Activated CD4-positive, alpha-beta T cell treated with anti-CD3 and anti-CD28 coated beads for 1 hour (primary cell): ENCODE measurements at places on chromosomes 5 and 9.

- no peak for DNase-seq
Measured at GRCh38 chr5:139415221-139415861, 11.5 kb upstream of the SPATA24 start.

- DNase-seq: no peak
Measured at GRCh38 chr5:56684159-56684558, 131.2 kb upstream of the MAP3K1 start.

DNA sequence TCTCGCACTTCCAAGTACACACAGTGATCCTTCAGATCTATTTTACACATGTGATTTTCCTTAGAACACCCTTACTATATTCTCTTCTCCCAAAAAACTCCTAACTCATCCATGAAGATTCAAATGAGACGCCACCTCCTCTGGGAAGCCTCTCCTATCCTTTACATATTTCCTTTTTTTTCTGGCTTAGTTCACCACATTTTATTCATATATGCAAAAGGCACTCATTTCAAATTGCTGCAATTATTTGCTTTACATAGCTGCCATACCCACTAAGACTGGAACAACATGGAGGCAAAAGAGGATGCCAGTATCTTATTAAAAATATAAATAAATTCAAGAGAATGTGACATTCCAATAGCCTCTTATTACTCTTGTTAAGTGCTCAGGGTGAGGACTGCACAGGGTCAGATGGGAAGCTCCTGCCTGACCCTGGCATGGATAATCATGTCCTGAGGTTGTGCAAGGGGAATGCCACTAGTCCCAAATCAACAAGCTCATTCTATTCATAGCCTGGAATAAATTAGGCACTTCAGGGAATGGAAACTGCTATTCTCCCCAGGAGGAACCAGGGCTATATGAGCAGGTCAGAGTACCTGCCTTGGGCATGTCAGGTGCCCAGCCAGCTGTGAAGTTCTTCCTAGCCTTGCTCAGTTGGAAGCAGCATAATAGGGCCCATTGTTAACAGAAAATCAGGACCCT, 262.9 kb downstream of the FBXL17 start:
- DNase-seq: no peak

DNA sequence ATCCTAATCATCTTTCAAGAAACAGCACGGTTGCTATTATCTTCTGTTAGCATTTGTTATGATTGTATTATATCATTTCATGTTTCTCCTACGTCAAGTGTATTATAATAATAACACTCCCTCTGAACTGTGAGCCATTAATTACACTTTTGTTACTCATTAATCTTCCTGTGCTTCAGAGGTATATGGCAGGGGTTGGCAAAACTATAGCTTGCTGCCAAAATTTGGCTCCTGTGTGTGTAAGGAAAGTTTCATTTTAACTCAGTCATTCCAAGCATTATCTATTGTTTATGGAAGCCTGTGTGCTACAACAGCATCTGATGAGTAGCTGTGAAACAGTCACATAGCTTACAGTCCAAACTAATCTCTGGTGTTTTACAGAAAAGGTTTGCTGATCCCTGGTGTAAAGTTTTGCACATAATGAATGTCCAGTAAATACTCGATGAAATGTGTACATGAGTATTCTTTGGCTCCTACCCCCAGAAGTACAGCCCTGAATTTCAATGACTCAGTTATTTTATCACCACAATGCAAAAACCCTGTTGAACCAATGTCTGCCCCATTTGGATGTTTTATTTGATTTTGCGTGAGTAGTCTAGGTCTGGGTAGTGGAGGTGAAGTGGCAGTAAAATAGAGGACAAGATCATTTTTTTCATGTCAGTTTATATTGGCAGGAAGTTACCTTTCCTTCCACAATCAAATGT, 648.2 kb downstream of the MAT2B start:
- no peak for DNase-seq

DNA sequence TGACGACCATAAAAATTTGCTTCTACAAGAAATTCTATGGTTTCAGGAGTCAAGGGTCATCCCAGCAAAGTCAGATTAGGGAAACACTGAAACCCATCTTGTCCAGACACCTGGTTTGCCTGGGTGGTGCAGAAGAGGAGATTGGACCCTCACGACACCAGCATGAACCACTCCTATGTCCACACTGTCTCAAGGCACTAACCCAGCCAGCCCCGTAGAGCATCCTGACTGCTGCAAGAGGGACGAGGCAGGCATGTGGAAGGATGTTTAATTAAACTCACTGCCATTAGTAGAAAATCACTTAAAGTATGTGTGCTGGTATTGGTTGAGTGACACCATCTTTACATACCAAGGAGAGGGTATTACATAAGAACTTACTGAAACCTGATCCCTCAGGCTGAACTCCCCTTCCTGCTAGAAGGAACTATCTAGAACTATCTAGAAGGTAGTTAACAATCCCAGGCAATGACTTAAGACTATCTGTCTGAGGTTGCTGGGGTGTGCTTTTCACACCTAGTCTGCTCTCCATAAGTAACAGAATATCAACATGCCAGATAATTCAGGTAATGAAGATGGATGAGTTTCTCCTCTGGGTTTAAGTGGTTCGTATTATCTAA, 93.6 kb downstream of the SEMA6A start:
- DNase-seq: no peak

GRCh38 chr5:95686651-95687050, 3.9 kb upstream of the SPATA9 start:
- no peak for DNase-seq

DNA sequence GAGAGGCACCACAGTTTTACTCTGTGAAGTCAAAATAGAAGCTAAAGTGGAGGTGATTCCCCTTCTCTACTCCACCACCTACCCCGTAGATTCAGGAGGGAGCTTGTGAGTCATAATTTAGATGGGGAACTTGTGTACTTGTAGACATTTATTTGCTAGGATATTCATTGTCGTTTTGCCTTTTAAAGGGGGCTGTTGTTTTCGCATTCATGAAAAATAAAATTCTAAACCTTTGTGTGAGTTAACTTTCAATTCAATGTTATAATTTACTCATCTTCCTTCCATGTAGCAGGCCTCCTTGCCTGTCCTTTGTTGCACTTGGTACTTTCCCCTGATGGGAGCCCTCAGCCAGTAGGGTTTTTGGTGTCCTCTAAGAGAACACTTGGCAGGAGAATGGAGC, 22.0 kb downstream of the SECISBP2 start:
- no peak for DNase-seq

- DNase-seq: no peak
Measured at GRCh38 chr9:88852794-88853193, 138.5 kb upstream of the S1PR3 start.

- DNase-seq: no peak
Measured at GRCh38 chr9:110050925-110051355, 157.0 kb downstream of the C9orf152 start.

DNA sequence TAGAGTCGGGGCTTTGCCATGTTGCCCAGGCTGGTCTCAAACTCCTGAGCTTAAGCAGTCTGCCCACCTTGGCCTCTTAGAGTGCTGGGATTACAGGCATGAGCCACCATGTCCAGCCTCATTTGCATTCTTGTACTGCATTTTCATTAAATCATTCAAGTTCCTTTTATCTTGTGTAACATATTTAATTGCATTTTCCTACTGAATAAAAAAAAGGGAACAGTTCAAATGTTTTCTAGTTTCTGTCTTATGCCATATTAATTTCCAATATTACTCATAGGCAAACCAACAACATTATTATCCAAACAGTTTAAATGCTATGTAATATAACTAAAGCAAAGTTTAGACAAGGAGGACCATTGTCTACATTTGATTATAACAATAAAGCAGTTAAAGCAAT, 6.1 kb downstream of the SLC31A1 start:
- DNase-seq: no peak

DNA sequence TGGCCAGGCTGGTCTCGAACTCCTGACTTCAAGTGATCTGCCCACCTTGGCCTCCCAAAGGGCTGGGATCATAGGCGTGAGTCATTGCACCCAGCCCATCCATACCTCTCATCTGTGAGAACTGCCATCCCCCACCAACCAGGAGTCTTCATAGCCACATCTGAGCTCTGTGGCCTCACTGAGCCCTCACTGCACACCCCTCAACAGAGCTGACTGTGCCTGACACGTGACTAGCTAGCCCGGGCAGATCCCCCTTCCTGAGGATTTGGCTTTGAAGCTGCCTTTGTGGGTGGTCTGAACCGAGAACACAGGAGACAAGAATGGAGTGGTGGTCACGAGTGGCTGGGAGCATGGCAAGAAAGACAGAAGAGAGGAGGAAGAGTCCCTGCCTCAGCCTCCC, 15.6 kb downstream of the AK8 start:
- no peak for DNase-seq

GRCh38 chr9:88243736-88244135, 105.5 kb upstream of the SPATA31C2 start:
- DNase-seq: no peak

GRCh38 chr9:4430432-4431261, 59.6 kb upstream of the SLC1A1 start:
- no peak for DNase-seq

DNA sequence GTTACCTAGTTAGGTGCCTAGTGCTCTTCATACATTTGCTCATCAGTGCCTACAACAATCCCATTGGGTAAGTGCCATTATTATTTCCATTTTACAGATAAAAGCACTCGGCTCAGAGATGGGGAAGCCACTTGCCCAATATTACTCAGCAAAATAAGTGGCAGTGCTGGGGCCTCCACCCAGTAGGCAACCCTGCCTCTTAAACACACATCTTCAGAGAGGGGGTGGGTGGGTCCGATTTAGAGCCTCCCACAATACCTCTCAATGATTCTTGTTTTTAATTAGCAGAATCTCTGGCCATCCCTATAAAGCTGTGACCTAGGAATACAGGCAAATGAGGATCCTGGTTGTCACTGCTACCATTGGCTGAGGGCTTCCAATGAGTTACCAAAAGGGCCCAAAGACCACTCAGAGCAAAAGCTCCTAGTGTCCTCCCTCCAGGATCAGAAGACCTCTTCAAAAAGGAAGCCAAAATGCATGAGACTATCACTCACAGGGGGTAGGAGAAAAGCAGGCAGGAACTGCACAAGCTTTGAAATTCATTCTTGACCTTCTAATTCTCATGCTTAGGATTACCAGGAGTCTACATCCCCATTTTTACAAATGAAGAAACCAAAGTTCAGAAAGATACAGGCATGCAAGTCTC, 36.1 kb upstream of the UBE2D2 start:
- DNase-seq: no peak

DNA sequence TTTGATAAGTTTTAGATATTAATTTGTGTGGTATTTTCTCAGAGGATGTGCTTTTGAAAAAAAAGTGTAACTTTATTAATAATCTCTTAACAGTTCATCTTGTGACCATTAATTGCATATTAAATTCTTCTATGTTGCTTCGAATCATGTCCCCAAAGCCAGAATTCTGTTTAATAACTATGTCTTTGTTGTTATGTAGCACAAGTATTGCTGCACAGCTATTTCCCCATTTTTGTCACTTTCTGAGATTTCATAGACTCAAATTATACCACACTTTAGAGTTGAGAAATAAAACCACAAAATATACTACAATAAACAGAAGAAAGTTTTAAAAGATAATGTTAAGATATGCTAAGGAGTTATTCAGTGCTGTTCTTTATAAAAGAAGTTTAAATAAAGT, 2.8 kb downstream of the MEF2C start:
- no peak for DNase-seq

- no peak for DNase-seq
Measured at GRCh38 chr5:133259199-133259997, 207.6 kb downstream of the HSPA4 start.

DNA sequence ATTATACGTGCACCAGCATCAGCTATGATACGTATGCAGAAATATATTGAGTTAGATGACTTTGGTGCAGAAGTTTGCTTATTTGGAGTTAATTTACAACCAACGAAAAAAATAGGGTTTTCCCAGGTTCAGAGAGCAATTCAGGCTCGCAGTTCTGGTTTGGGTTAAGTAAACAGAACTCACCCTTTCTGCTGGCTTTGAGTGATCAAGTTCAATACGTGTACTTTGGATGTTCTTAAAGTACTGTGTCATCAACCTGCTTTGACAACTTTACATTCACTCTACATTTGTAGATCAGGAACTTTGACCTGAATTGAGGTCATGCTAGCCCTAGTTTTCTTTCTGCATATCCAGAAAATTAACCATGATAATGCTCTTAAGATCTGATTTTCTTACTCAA, 40.7 kb downstream of the ACOT12 start:
- DNase-seq: no peak

DNA sequence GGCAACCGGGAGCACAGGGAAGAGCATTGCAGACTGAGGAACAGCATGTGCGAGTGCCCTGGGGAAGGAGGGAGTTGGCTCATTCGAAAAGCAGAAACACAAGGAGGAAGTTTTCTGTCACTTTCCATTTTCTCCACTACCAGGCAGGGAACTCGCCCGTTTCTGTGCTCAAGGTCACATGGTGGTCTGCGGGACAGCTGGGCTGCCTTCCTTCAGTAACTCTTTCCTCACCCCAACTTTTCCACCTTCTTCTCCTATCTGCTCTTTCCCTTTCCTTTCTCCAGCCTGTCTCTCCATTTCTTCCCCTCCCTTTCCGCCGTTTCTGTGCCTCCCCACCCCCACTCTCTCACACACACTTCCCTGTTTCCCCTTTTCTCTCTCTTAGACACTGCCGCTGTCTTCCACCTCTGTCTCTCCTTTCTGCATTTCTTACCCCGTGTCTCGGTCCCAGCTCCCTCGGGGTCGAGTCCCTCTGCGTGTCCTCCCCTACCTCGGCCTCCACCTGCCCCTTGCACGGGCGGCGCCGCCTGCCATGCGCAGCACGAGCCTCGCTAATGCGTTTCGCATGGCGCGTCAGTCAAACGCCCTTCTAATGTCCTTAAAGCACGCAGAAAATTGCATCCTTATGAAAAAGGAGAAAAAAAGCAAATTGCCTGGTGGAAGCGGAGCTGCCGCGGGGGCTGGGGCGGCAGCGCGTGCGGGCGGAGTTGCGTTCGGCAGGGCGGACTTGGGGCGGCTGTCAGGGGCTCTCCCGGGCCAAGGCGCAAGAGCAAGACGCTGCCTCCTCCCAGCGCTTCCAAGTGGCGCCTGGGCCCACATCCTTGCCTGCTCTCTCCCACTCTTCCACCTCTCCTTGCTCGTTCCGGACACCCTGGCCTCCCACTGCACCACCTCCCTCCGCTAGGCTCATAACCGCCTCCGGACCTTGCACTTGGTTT, 9.5 kb downstream of the BARX1 start:
- no peak for DNase-seq

- DNase-seq: no peak
Measured at GRCh38 chr9:124602632-124603031, 95.4 kb upstream of the NR5A1 start.

- no peak for DNase-seq
Measured at GRCh38 chr5:7714119-7714518, 136.8 kb downstream of the CFAP90 start.

GRCh38 chr5:55557123-55557522, 22.4 kb upstream of the PLPP1 start:
- DNase-seq: no peak

- no peak for DNase-seq
Measured at GRCh38 chr5:109388407-109388806, 21.4 kb downstream of the PJA2 start.

- no peak for DNase-seq
Measured at GRCh38 chr9:97874624-97875023, 21.6 kb downstream of the FOXE1 start.

- peak; percentile 46 for DNase-seq
Measured at GRCh38 chr5:157607371-157608161, 32.0 kb upstream of the ADAM19 start.

GRCh38 chr5:139666551-139666950, 18.4 kb downstream of the CXXC5 start:
- DNase-seq: no peak
